Adipocyte (in vitro differentiated cells): ENCODE measurements at places on chromosomes 5 and 9.

DNA sequence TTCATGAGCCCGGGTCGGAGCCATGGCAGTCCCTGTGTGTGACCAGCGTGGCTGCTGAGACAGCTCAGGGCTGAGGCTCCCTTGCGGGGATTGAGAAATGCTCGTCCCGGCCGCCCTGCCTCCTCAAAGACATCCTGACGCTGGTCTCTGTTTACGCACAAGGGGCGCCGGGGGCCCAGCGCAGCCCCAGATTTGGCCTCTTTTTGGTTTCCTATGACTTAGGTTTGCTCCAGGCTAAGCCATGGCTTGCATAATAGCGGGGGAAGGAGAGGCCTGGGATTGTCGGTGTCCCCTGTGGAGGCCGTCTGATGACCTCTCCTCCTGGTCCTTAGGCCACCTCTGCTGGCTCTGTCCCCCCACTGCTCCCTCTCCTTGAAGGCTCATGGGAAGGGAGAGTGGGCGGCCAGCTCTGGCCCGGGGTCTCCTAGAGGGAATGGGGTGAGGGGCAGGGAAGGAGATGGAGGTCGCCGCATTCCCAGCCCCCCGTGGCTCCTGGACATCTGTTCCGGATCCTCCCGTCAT is 3.5 kb downstream of the LAMC3 start:
- peak; percentile 55 for DNase-seq

- no peak for DNase-seq
Observed at GRCh38 chr5:174922955-174923354, 198.6 kb downstream of the MSX2 start.

DNA sequence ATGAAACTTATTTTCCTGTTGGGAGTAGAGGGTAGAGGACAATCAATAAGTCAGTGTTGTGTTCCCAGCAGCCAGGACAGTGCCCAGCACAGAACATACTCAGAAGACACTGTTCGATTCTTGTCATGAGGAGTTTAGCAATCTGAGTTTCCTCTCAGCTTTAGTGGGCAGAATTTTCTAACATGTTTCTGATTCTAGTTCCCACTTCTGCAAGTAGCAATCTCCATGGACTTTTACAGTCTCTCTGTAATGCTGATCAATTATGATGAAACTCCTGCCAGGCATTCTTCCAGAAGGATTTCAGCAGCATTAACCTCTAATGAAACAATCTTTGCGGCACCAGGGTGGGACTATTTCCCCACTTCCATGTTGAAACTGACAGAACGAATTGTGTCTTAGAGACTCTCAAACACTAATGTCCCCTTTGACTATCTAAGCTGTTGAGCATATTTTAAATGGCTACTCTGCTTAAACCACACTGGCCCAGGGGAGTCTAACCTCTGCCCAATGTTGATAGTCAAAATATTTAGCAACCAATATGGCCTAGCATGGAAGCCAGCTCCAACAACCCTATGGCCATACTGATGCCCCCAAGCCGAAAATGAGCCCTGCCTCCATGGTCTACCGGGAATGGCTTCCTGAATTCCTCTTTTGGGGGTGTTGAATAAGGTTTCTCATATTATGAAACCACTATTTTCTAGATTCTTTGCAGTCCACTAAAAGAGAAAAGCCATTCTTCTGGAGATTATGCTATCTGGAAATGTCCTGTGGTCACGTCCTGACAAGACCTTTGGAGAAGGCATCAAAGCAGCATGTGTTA is 484.3 kb downstream of the BNC2 start:
- DNase-seq = peak; percentile 71

DNA sequence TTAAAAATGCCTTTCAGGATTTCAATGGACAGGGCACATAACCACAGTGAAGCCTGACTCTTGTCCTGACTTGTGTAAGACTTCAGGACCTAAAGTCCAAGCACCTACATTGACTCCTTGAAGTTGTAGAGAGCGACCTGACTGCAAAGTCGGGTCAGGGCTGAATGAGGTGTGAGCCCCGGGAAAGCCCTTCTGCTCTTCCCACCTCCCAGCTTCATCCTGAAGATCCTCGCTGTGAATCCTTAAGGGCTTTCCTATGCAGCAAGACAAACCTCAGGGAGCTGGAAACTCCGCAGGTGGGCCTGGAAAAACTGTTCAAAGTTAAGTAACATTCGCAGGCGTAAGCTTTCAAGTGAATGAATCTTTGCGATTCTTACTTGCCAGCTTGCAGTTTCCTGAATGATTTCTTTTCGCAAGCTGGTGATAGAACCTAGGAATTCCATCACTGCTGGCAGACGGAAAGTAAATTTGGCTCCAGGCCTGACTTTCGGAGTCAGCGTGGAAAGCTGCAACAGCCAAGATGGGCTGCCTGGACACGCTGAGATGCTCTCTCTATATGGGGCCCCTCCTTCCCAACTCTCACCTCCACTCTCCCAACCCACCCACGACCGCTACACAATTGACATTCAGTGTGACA is 10.9 kb downstream of the SEMA5A start:
- DNase-seq = no peak

DNA sequence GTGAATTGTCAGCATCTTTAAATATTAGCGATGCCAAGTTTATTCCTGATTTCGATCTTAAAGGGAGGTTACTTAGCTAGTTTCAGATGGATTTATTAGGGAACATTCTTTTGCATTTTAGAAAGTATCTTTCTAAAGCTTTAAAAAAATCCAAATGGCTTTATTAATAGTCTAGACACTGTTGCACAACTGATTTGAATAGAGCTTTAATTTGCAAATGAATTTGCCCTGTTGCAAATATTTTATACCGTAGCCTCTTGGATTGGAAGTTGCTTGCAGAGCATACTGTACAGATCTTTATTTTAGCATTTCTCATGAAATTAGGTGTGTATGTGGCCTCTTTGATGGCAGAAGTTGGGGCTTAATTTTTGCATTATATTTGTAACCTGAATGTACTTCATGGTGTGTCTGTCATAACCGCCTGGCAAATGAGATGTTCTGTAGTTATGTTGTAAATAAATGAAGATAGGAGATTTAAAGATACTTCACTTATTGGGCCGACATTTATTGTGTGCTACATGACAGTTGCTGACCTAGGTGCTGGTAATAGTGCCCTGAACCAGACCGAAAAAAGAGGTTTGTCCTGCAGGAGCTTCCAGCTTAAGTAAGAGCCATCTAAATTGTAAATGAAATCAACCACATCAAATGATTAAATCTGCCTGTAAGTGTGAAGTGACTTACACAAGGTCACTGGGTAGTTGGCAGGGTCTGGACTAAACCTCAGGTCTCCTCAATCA is 1.8 kb downstream of the TCERG1 start:
- DNase-seq = peak; percentile 36

GRCh38 chr5:63655043-63655442 is 307.2 kb downstream of the HTR1A start:
- no peak for DNase-seq

DNA sequence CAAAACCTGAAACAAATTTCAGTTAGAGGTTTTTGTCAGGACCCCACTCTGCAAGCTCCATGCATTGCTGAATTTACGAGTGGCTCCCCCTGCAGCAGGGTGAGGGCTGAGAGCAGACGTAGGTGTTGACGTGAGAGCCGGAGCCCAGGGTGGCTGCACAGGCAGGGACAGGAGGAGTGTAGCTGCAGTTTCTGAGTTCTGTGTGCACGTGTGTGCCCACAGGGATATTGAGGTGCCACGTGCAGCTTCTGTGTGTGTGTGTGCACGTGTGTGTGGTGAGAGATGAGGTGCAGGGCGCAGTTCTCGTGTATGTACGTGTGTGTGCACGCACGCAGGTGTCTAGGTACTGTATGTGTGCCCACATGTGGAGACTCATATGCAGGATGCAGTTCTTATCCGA is 14.6 kb downstream of the PLEKHG4B start:
- DNase-seq = no peak

- no peak for DNase-seq
Observed at GRCh38 chr5:67194166-67194565, 2.4 kb downstream of the CD180 start.
